Neuronal stem cell (in vitro differentiated cells): ENCODE measurements at places on chromosomes 2 and 18.

DNA sequence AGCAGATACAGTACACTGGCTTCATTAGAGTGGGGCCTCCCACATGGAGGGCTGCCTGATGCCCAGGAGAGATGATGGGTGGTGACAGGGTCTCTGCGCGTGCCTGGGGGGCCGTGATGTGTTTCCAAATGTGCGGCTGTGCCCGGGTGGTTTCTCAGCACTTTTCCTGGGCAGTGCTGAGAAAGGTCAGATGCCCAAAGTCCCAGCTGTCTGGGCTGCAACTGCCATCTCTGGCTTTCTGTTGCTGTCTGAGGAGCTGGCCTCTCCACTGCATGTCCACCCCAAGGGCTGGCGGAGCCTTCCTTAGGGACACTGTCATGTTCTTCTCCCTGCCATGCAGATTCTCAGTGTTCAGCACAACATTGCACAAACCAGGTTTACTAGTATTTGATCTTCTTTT is 62.7 kb upstream of the NFATC1 start:
- no peak for DNase-seq

DNA sequence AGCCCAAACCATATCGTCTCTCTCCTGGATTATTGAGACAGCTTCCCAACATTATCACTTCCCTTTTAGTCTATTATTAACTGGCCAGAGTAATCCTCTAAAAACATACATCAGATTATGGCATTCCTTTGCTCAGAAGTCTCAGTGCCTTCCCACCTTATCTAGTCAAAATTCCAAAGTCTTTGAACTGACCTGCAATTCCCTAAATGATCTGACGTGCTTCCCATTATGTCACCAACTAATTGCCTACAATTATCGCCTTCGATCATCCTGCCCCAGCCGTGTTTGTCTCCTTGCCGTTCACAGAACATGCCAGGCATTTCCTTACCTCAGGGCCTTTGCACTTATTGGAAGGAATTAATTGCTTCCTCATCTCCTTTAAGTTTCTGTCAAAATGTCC is 332.4 kb downstream of the IRS1 start:
- no peak for DNase-seq

DNA sequence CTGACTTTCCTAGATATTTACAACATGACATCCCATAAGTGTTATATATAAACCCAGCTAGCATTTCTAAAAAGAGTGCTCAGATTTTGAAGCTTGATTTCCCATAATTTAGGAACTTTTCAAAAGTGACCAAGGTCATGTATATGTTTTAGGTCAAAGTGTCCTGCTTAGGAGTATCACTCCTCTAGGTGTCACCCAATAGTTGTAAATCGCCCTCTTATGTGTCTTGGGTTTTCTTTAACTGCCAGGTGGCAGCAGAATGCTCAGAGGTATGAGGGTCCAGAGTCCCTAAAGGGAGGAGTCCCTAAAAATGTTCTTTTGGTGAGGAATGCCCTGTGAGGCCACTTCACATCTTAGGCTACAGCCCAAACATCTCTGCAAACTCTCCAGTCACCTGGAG is 358.3 kb downstream of the CELF4 start:
- DNase-seq: no peak

- no peak for DNase-seq
These were observed 166.6 kb downstream of the ACTR3 start for GRCh38 chr2:114056294-114057143.

- no peak for DNase-seq
These were observed 32.3 kb downstream of the SCTR start for GRCh38 chr2:119491776-119492525.

- no peak for DNase-seq
These were observed 22.7 kb upstream of the TFPI start for GRCh38 chr2:187576906-187577305.

- no peak for DNase-seq
These were observed 69.7 kb upstream of the DAPL1 start for GRCh38 chr2:158725441-158725891.

DNA sequence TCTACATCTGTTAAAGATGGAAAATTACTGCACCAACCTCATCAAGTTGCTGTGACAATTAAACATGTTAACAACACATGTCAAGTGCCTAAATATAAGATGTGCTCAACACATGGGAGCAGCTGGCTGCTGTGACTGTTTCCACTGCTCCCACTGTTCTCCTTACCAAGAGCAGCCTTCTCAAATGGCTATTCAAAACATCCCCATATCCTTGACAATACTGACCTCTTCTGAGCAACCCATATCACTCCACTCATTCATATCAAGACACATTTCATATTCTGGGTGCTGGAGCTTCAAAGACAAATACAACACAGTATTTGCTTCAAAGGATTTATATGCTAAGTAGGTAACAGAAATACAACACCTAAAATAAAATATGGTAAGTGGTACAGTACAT is 60.3 kb downstream of the PIAS2 start:
- no peak for DNase-seq

DNA sequence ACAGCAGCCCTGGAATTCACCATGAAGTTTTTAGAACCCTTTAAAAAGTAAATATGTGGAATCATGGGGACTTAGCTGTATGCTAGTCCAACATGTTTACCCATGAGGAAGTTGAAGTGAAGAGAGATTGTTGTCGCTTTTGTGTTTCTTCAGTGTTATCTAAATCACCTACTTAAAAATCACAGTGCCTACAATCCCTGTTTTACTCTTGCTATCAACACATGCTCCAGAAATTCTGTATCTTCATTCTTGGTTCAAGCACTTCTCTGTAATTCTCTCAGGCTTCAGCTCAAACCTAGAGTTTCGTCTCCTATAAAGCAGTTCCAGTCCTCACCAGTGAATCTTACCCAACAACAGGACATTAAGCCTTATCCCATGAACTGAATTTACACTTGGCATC is 30.5 kb upstream of the CHMP1B start:
- no peak for DNase-seq
